ENCODE measurements at places on chromosomes 2 and 18. TPM values are rescaled to one million over a fixed set of nuclear protein-coding genes. Genes with fewer than 3 reads are reported as not detected.
A peak's percentile ranks its signal among the peaks of the same experiment; 100 is the strongest.

DNA sequence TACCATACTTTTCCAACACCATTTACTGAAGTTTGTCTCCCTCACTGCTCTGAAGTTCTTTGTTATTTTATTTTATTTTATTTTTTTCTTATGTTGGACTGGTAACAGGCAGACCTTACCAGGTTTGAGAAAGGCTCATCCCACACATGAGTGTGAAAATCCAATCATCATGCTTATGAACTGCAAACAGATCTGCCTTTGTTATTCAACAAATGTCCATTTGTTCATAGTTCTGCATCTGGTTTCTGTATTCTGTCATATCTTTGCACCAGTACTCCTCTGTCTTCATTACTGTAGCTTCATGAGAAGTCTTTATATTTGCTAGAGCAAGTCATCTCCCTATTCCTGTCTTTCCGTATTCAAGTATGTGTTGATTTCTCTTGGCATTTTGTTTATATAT is 5.3 kb downstream of the RNU2-63P start:
- no peak overlapping the region for H3K4me3 ChIP-seq
- no peaks in the 10 kb centered on the region for H3K36me3 ChIP-seq
- no peaks in the 10 kb centered on the region for H3K27me3 ChIP-seq

- no peaks in the 10 kb centered on the region for H3K27me3 ChIP-seq
- peaks cover 4% of the 10 kb centered on the region for H3K36me3 ChIP-seq
- DNase-seq, result no peak
Measured at GRCh38 chr2:135694711-135695110, 46.9 kb upstream of the UBXN4 start.

DNA sequence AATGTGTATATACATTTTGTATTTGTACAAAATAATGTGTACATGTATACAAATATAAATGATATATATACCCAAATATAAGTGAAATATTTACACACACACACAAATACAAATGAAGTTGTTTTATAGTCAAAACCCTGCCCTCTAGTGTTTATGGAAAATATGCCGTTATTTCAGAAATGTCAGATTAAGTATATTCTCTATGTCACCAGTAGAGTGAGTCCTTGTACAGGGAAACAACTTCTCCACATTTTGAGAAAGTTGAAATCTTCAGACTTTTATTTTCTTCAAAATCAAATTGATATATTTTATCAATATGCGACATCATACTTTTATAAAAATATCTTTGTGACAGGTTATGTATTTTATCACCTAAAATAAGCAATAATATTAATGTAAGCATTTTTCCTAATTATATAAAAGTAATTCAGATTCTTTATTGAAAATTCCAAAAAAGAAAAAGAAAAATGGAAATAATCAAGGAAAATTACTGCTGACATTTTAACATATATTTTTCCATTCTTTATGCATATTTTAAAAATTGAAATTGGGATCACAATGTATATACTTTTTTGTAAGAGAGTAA is 22.4 kb downstream of the ARL6IP6 start:
- peak; percentile 80 for DNase-seq
- H3K4me1 ChIP-seq, result no peaks in the 10 kb centered on the region
- H3K27me3 ChIP-seq, result no peaks in the 10 kb centered on the region
- no peak overlapping the region for H3K4me3 ChIP-seq
- peaks cover 18% of the 10 kb centered on the region for H3K36me3 ChIP-seq
- no peak overlapping the region for H3K27ac ChIP-seq

TLX2 gene
- 3.4 TPM for total RNA-seq

DNA sequence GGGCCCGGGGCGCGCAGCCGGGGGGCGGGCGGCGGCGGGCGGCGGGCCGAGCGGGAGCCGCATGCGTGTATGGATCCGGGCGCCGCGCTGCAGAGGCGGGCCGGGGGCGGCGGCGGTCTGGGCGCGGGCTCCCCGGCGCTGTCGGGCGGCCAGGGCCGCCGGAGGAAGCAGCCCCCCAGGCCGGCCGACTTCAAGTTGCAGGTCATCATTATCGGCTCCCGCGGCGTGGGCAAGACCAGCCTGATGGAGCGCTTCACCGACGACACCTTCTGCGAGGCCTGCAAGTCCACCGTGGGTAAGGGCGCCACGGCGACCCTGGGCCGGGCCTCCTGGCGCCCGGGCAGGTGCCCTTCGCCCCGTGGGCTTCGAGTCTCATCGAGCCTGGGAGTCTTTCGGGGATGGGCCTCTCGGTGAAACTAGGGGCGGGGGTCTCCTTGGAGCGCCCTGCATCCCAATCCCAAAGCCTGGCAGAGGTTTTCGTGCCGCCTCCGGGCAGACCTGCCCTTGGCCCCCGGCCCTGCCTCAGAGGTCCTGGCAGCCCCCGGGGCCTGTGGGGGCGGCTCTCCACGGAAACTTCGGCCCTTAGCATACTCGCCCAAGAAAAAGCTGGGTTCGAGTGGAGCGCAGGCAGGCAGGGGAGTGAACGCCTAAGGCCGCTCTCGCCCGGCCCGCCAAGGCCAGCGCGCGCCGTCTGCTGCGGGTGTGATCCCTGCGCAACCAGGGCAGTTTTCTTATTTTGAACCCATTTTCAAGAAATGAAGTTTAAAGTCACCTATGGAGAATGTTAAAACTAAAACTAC is 622 bp downstream of the RAB12 start:
- H3K36me3 ChIP-seq, result no peaks in the 10 kb centered on the region

PSMA8 gene
- total RNA-seq, result not detected

BCL2L11 gene
- 24.6 TPM for total RNA-seq

ADAM23 gene
- total RNA-seq, result 0.22 TPM

GRCh38 chr2:27973592-27973991 is 83.1 kb downstream of the BABAM2 start:
- H3K36me3 ChIP-seq, result no peaks in the 10 kb centered on the region
- no peaks in the 10 kb centered on the region for H3K27me3 ChIP-seq
- H3K4me1 ChIP-seq, result peaks cover 20% of the 10 kb centered on the region
- no peak overlapping the region for H3K4me3 ChIP-seq
- DNase-seq, result peak; percentile 32

DNA sequence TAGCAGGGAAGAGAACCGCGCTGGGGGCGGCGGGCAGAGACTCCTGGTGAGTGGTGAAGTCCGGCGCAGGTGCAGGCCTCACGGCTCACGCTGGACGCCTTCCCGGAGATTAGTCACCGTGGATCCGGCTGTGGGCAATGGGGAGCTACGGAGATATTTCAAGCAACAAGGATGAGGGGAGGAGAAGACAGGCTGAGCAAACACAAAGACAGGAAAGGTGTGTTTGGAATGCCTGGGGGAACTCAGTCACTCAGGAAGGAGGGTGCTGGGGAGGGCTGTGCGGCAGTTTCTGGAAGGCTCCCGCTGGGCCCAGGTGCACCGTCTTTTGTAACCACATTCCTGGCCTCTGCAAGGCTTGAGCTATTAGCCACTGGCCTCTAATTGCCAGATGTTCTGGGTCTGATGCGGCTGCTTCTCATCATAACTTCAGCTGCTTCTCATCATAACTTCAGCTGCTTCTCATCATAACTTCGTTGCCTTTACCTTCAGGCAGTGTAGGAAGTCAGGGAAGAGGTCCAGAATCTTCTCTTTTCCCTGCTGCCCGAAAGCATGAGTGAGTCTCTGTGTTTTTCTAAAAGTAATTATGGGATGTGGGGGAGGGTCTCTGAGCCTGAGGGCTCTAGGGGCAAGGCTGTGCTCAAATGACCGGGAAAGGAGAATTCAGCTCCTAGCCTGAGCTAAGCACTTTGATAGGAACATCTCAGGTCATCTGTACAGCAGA is 118.9 kb downstream of the PXDN start:
- peaks cover 21% of the 10 kb centered on the region for H3K36me3 ChIP-seq
- peaks cover 54% of the 10 kb centered on the region for H3K4me1 ChIP-seq
- H3K4me3 ChIP-seq, result peak overlapping the region; percentile 60
- peak overlapping the region; percentile 96 for H3K27ac ChIP-seq
- peak; percentile 98 for DNase-seq
- no peaks in the 10 kb centered on the region for H3K27me3 ChIP-seq

- no peaks in the 10 kb centered on the region for H3K4me1 ChIP-seq
- DNase-seq, result no peak
- H3K36me3 ChIP-seq, result no peaks in the 10 kb centered on the region
- H3K4me3 ChIP-seq, result no peak overlapping the region
- no peak overlapping the region for H3K27ac ChIP-seq
Measured at GRCh38 chr18:43122955-43123354, 7.5 kb upstream of the RIT2 start.

DNA sequence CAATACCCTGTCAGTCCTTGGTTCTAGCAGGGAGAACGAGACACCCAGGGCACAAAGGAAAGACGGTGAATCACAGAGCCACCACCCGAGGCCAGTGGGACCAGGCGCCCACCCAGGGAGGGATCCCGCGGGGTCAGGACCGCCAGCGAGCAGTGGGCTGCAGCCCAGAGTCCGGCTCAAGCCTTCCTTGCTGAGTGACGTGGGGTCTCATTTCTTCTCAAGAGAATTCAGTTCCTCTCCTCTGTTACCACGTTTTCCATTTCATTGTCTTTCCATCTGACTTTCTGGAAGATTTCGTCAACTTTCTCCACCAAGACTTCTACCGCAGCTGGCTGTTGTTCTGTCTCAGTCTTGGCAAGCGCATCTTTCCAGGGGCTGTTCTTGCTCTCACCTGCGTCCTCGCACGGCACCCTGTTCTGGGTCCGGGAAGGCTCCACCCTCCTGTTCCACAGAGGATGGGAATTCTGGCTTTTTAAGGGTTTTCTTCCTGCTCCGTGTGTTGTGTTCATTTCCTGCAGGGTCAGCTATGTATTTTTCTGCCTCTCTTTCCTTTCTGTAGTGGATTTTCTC is 248.6 kb downstream of the NDUFA10 start:
- H3K27me3 ChIP-seq, result peaks cover 89% of the 10 kb centered on the region
- H3K27ac ChIP-seq, result no peak overlapping the region
- no peak for DNase-seq
- no peaks in the 10 kb centered on the region for H3K4me1 ChIP-seq
- no peaks in the 10 kb centered on the region for H3K36me3 ChIP-seq

APOB gene
- not detected for total RNA-seq

GPAT2 gene
- not detected for total RNA-seq

GRCh38 chr2:132911726-132912724 is 242.0 kb upstream of the LYPD1 start:
- no peak overlapping the region for H3K4me3 ChIP-seq
- no peaks in the 10 kb centered on the region for H3K36me3 ChIP-seq
- H3K4me1 ChIP-seq, result no peaks in the 10 kb centered on the region
- H3K27me3 ChIP-seq, result no peaks in the 10 kb centered on the region
- H3K27ac ChIP-seq, result no peak overlapping the region
- DNase-seq, result no peak

DNA sequence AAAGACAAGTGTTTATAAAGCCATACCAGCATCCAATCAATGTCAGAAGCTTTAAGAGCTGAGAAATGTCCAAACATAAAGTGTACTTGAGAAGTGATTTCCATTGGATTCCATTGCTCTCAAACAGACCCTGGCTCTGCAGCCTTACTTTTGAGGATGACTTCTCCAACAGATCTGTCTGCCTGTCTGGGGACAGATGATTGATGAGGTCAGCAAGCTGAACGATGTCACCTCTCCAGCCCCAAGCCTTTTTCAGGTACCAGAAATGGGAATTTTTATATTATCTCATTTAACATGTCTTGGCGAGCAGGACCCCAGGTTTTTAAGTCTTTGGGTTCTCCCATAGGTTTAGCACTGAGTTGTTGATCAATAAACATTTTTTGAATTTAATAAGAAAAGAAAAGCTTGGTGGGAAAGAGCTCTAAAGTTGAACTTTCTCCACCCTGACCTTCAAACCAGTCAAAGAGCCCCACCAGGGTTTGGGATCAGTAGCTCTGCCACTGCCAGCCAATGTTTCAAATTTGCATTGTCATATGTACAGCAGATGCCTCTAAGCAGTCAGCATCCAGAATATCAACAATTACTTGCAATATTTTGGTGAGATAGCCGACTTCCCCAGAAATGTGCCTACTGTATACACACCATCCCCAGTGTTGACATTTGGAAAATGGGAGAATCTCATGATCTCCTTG is 22.5 kb downstream of the PTPN18 start:
- no peak overlapping the region for H3K4me3 ChIP-seq
- H3K27me3 ChIP-seq, result peaks cover 35% of the 10 kb centered on the region
- no peaks in the 10 kb centered on the region for H3K4me1 ChIP-seq
- no peak for DNase-seq

CACNB4 gene
- total RNA-seq, result not detected

- H3K36me3 ChIP-seq, result no peaks in the 10 kb centered on the region
- no peaks in the 10 kb centered on the region for H3K27me3 ChIP-seq
- DNase-seq, result no peak
Measured at GRCh38 chr18:61694236-61694635, 198.6 kb downstream of the RNF152 start.

DNA sequence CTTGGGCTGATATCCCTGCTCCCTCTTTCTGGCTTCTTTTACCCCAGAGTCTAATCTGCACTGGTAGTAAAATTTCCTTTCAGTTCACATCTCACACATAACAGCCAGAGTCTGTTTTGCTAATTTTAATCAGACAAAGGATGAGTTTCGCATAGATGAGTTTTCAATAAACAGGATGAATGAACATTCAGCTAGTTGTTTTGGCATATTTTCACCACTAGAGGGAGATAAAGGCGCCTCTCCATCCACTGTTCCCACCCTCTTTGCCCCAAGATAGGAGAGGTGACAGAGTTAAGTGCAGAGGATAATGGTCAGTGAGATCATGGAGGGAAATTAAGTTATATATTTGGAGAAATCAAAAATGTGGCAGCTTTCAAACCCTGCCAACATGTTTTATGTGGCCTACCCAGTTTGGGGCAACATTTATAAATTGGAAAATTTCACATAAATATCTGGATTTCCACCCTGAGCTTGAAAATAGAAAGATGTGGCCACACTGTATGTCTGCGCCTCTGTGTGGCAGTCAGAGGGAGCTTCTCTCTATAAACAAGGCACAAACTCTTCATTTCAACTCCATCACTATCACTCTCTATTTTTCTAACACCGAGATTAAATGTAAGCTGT is 48.5 kb upstream of the DTNA start:
- no peaks in the 10 kb centered on the region for H3K36me3 ChIP-seq
- peak; percentile 50 for DNase-seq
- H3K4me1 ChIP-seq, result peaks cover 11% of the 10 kb centered on the region
- H3K4me3 ChIP-seq, result no peak overlapping the region
- H3K27me3 ChIP-seq, result no peaks in the 10 kb centered on the region
- no peak overlapping the region for H3K27ac ChIP-seq

DNA sequence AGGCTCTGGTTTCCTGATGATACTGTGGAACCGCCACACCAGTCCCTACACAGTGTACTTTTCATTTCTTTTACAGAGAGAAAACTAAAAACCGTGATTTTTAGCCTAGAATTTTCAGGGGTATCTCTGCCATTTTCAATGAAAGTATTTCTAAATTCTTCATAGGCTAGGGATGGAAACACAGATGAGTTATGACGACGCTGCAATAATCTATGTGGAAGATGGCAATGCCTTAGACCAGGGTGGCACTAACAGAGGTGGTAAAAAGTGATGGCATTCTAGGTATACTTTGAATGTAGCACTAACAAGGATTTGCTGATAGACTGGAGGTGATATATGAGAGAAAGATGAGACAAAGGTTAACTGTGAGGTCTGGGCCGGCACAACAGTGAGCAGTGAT is 56.5 kb downstream of the TTC21B start:
- no peak overlapping the region for H3K27ac ChIP-seq
- DNase-seq, result no peak
- peaks cover 17% of the 10 kb centered on the region for H3K4me1 ChIP-seq

All from PC-3 (cell line).